ENCODE measurements at places on chromosomes 4 and X. TPM values are rescaled to one million over a fixed set of nuclear protein-coding genes. Genes with fewer than 3 reads are reported as not detected.

SRPX gene
- total RNA-seq: 329 TPM

MSX1 gene
- total RNA-seq: 7.3 TPM

CYBB gene
- not detected for total RNA-seq

ODAPH gene
- total RNA-seq: not detected

COL4A6 gene
- total RNA-seq: 1.1 TPM

FHIP1A gene
- total RNA-seq: not detected

ADAMTS3 gene
- 4.1 TPM for total RNA-seq

PPP2R2C gene
- total RNA-seq: 0.34 TPM

TMEM31 gene
- not detected for total RNA-seq

SPATA4 gene
- total RNA-seq: not detected

TRAM1L1 gene
- total RNA-seq: 3.3 TPM

NXF2 gene
- not detected for total RNA-seq

KIT gene
- under 0.01 TPM for total RNA-seq

SFRP2 gene
- not detected for total RNA-seq

PNMA5 gene
- not detected for total RNA-seq

IBSP gene
- total RNA-seq: not detected

AADAT gene
- total RNA-seq: 2.1 TPM

FOXP3 gene
- total RNA-seq: not detected

CAPN6 gene
- total RNA-seq: not detected

BTC gene
- total RNA-seq: 0.63 TPM

GRIA2 gene
- not detected for total RNA-seq

GLRA2 gene
- not detected for total RNA-seq

TRIM60 gene
- total RNA-seq: not detected

All from bronchial smooth muscle cell (primary cell).